ENCODE measurements at places on chromosomes 11 and 22. TPM values are rescaled to one million over a fixed set of nuclear protein-coding genes. Genes with fewer than 3 reads are reported as not detected.
A peak's percentile ranks its signal among the peaks of the same experiment; 100 is the strongest.

SLN gene
- total RNA-seq, result not detected

ARFGAP3 gene
- total RNA-seq, result 17.7 TPM

JHY gene
- 0.94 TPM for total RNA-seq

DUSP8 gene
- total RNA-seq, result 3.3 TPM

FXYD2 gene
- total RNA-seq, result 0.12 TPM

TSPAN32 gene
- not detected for total RNA-seq

JAM3 gene
- 41.5 TPM for total RNA-seq

DNA sequence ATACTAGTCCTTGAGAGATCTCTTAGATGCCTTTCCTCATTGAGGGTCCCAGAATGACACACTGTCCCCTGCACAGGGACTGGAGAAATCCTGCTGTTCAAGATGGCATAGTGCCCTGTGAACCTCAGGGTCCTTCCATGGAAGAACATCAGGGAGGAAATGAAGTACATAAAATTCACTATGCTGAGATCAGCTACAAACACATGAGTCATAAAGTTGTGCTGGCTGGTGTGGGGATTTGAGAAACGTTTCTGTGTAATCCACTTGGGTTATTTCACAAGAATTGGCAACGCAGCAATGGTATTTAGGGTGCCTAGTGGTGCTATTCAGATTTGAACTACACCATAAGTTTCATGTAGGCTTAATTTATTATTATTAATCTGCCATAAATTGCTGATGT, 174.4 kb downstream of the MAML2 start:
- no peak overlapping the region for H3K4me3 ChIP-seq
- no peaks in the 10 kb centered on the region for H3K36me3 ChIP-seq
- H3K27me3 ChIP-seq, result no peaks in the 10 kb centered on the region
- peaks cover 29% of the 10 kb centered on the region for H3K4me1 ChIP-seq
- DNase-seq, result no peak

DNA sequence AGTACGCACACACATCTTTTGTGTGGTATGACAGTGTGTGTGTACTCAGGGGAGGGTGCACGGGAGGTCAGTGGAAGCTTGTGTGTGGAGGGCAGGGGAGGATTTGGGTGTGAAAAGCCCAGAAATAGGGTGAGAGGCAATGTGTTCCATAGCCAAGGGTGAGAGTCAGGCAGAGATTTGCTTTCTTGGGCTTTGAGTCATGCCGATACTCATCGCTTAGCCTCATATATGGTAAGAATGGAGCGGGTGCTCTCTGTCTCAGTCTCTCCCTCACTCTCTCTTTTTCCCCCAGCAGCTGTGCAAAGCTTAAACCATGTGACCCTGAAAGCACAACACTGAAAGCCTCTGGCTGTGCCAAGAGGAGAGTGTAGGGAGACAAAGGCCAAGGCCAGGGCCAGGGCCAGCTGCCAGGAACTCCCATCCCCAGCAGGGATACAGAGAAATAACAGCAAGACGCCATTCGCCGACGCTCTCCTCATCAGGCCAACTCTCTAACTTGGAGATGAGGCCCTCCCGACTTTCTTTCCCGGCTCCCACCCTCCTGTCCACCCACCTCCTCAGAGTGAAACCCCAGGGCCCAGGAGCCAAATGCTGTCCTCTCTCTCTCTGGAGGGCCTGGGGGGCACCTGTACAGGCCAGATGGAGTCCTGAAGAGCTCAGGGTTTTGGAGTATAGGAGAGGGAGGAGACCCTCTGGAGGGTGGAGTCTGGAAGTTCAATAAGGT, 20.3 kb upstream of the MICAL3 start:
- no peak overlapping the region for H3K4me3 ChIP-seq
- no peaks in the 10 kb centered on the region for H3K4me1 ChIP-seq
- DNase-seq, result no peak
- H3K27me3 ChIP-seq, result no peaks in the 10 kb centered on the region

GRCh38 chr22:25407226-25407858, 157.1 kb upstream of the GRK3 start:
- H3K36me3 ChIP-seq, result no peaks in the 10 kb centered on the region
- H3K27ac ChIP-seq, result peak overlapping the region; percentile 56
- peak overlapping the region; percentile 13 for H3K4me3 ChIP-seq
- H3K4me1 ChIP-seq, result peaks cover 42% of the 10 kb centered on the region
- no peak for DNase-seq

GRCh38 chr11:44763121-44763820, 36.5 kb downstream of the TSPAN18 start:
- no peak for DNase-seq
- no peak overlapping the region for H3K27ac ChIP-seq
- peaks cover 11% of the 10 kb centered on the region for H3K27me3 ChIP-seq
- no peaks in the 10 kb centered on the region for H3K36me3 ChIP-seq
- H3K4me1 ChIP-seq, result peaks cover 31% of the 10 kb centered on the region

DNA sequence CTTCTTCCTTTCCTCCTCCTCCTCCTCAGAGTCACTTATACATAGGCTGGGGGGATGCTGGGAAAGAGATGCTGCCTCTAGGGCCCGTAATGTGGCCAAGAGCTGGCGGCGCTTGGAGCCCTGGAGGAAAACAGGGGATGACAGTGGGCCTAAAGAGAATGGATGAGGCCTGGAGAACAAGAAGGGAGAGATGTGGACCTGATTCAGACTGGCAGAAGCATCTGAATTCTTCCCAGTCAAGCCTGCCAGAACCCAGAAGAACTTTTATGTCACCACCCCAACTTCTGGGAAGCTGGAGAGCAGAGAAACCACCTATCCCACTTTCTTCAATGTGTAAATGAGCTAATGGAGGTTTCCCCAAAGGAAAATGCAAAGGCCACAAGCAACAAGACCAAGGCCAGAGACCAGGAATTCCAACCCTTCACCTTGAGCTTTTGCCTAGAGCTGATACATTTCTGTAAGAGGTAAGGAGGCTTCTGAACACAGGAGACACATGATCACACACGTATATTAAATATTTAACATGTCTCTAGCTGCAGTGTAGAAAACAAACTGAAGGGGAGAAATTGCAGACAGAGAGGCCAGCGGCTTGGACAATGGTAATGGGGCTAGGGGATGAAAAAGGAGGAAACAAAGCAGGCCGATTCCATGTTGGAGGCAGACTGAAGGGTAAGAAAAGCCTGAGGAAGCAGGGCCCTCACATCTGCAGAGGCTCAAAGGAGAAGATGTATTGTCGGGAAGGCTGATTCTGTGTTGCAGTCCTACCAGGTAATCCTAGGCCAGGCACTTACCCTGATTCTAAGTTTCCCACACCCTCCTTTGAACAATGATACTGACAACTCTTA, 1.1 kb downstream of the RRP8 start:
- DNase-seq, result no peak
- H3K27ac ChIP-seq, result no peak overlapping the region
- peaks cover 6% of the 10 kb centered on the region for H3K36me3 ChIP-seq
- peak overlapping the region; percentile 100 for H3K4me3 ChIP-seq

DNA sequence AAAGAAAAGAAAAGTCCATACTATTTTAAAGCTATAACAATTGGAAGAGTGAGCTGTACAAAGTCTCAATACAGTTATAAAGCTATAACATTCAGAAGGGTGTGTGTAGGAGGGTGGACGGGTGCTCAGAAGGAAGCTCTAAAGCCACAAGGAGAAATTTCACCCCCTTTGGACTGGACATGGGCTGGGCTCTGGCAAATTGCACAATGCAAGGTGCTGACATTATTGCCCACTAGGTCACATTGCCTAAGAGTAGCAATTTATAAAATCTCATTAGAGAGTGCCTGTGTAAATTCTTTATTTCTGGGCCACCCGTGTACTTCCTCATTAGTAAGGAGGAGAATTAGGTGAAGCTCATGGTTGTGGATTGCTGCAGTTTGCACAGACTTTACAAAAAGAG, 5.7 kb upstream of the APOBEC3A start:
- H3K27me3 ChIP-seq, result no peaks in the 10 kb centered on the region
- no peak overlapping the region for H3K27ac ChIP-seq
- no peak overlapping the region for H3K4me3 ChIP-seq
- no peak for DNase-seq
- no peaks in the 10 kb centered on the region for H3K36me3 ChIP-seq
- H3K4me1 ChIP-seq, result no peaks in the 10 kb centered on the region

GRCh38 chr11:67561971-67562619, 21.5 kb upstream of the GSTP1 start:
- no peaks in the 10 kb centered on the region for H3K36me3 ChIP-seq
- no peak for DNase-seq
- H3K27ac ChIP-seq, result no peak overlapping the region

DNA sequence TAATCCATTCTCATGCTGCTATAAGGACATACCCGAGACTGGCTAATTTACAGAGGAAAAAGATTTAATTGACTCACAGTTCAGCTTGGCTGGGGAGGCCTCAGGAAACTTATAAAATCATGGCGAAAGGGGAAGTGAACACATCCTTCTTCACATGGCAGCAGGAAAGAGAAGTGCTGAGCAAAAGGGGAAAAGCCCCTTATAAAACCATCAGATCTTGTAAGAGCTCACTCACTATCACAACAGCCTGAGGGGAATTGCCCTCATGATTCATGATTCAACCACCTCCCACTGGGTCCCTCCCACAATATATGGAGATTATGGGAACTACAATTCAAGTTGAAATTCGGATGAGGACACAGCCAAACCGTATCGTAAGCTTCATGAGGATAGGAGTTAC, 3.8 kb upstream of the CYB5R2 start:
- no peak overlapping the region for H3K27ac ChIP-seq
- peaks cover 44% of the 10 kb centered on the region for H3K4me1 ChIP-seq
- no peak for DNase-seq
- no peaks in the 10 kb centered on the region for H3K27me3 ChIP-seq

DNA sequence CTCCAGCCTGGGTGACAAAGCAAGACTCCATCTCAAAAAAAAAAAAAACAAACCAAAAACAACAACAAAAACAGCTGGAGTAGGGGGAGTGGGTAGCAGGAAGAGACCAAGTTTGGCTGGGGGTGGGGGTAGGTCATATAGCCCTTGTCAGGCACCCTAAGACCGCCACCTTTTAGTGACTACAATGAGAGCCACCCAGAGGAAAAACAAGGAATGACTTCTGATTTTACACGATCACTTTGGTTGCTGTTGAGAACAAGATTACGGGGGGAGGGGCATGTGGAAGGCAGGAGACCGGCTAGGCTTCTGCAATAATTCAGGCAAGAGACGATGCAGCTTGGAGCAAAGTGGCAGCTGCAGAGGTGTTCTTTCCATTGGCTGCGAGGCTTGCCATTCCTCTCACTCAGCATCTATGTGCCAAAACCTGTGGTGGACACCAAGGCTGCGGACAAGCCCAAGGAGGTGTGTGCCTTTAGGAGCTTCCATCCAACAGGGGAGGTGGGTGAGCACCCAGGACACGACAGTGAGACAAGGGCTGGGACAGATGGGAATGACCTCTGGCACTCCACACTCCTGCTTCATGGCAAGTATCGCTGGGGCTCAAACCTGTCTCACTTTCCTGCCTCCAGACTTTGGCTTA, 1.7 kb downstream of the RPS19BP1 start:
- peak overlapping the region; percentile 77 for H3K4me3 ChIP-seq
- peaks cover 47% of the 10 kb centered on the region for H3K4me1 ChIP-seq
- peaks cover 10% of the 10 kb centered on the region for H3K36me3 ChIP-seq
- H3K27me3 ChIP-seq, result no peaks in the 10 kb centered on the region
- peak; percentile 89 for DNase-seq

- no peaks in the 10 kb centered on the region for H3K27me3 ChIP-seq
- H3K27ac ChIP-seq, result no peak overlapping the region
- peaks cover 14% of the 10 kb centered on the region for H3K4me1 ChIP-seq
- peaks cover 2% of the 10 kb centered on the region for H3K36me3 ChIP-seq
- no peak overlapping the region for H3K4me3 ChIP-seq
Observed at GRCh38 chr11:59138643-59139042, 4.0 kb upstream of the FAM111A start.

- no peak for DNase-seq
- H3K36me3 ChIP-seq, result no peaks in the 10 kb centered on the region
- no peak overlapping the region for H3K27ac ChIP-seq
Observed at GRCh38 chr11:2575591-2576051, 124.2 kb downstream of the KCNQ1OT1 start.

- DNase-seq, result peak; percentile 36
- H3K27me3 ChIP-seq, result no peaks in the 10 kb centered on the region
- H3K4me1 ChIP-seq, result no peaks in the 10 kb centered on the region
Observed at GRCh38 chr22:35470903-35471321, 69.7 kb upstream of the RASD2 start.

DNA sequence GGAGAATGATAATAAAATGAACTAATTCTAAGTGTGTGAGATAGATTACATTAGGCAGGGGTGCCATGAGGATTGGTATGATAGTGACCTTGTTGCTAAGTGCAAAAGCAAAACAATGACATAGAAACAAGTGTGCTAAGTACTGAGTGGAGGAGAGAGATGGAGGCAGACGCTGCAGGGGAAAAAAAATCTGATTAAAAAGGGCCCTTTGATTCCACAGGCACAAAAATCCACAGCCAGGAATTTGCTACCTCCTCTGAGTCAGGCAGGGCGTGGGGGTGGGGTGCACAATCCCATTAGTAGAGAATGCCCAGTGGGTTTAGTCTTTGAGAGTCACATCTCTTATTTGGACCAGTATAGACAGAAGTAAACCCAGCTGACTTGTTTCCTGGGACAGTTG, at the start of gene CNTF:
Gene CNTF (plus strand): TSS at position 322 of the 400 bp plus-strand sequence. CDS start 88 bp downstream, outside the sequence.
- no peak for DNase-seq
- H3K27me3 ChIP-seq, result no peaks in the 10 kb centered on the region
- peaks cover 35% of the 10 kb centered on the region for H3K36me3 ChIP-seq
- no peak within 1 kb of the TSS for H3K4me3 ChIP-seq
- peaks cover 7% of the 10 kb centered on the region for H3K4me1 ChIP-seq

- no peak overlapping the region for H3K4me3 ChIP-seq
- no peak overlapping the region for H3K27ac ChIP-seq
- H3K4me1 ChIP-seq, result peaks cover 9% of the 10 kb centered on the region
- no peaks in the 10 kb centered on the region for H3K27me3 ChIP-seq
- H3K36me3 ChIP-seq, result peaks cover 6% of the 10 kb centered on the region
Observed at GRCh38 chr22:33022231-33022630, 36.0 kb downstream of the SYN3 start.

DNA sequence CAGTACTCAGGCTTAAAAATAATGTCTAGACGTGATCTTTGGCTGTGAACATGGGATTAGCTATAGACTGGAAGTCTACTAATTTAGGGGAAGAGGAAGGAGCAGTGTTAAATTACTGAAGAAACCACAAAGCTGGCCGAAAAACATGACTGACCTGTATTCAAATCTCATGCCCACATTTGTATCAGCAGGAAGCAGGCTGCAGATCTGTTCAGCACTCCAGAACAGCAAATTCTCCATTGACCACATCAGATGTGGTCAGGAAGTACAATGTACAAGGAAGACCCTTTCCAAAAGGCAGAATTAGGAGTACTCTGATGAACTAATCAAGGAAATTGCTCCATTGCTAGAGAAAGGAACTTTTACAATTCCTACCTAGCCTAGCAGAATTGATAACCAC, 31.7 kb downstream of the DCDC1 start:
- H3K4me1 ChIP-seq, result no peaks in the 10 kb centered on the region
- H3K27me3 ChIP-seq, result no peaks in the 10 kb centered on the region
- no peak for DNase-seq

GRCh38 chr22:43886231-43886630, 5.6 kb downstream of the PNPLA5 start:
- H3K4me3 ChIP-seq, result no peak overlapping the region
- no peaks in the 10 kb centered on the region for H3K36me3 ChIP-seq
- no peaks in the 10 kb centered on the region for H3K4me1 ChIP-seq
- no peak for DNase-seq
- H3K27ac ChIP-seq, result no peak overlapping the region

- H3K4me3 ChIP-seq, result peak overlapping the region; percentile 90
- H3K27me3 ChIP-seq, result peaks cover 63% of the 10 kb centered on the region
- DNase-seq, result no peak
- peaks cover 6% of the 10 kb centered on the region for H3K4me1 ChIP-seq
- no peak overlapping the region for H3K27ac ChIP-seq
- no peaks in the 10 kb centered on the region for H3K36me3 ChIP-seq
Observed at GRCh38 chr11:125064070-125064469, 965 bp downstream of the SLC37A2 start.

All from GM23338 (cell line).